ENCODE measurements at places on chromosomes 4 and X. TPM values are rescaled to one million over a fixed set of nuclear protein-coding genes. Genes with fewer than 3 reads are reported as not detected.

Gene NXF2B
- not detected for total RNA-seq

GRCh38 chrX:66638591-66639500, at the start of gene EDA2R:
EDA2R (minus strand) TSS chrX:66639078; CDS start chrX:66616020, 23,058 bp downstream.
- H3K4me1 ChIP-seq, result peaks cover 3% of the 10 kb centered on the region
- DNase-seq, result peak; percentile 87
- H3K36me3 ChIP-seq, result no peaks in the 10 kb centered on the region
- peak within 1 kb of the TSS; percentile 96 for H3K27ac ChIP-seq
- peak within 1 kb of the TSS; percentile 89 for H3K4me3 ChIP-seq
- no peaks in the 10 kb centered on the region for H3K27me3 ChIP-seq

DNA sequence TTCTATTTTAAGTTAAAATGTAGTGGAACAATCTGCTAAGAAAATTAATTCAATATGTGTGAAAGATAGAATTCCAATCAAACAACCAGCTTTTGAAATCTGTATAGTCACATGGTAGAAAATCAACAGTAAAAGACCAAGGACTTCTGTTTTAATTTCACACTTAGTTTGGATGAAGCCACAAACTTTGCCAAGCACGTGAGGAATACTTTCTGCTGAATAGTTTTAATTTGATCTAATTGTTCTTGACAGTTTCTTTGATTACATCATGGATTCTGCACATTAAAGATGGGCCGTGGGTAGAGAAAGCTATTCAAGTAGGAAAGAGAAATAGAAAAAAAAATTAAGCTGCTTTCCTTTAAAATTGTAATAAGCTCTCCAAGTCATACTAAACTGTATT, 137.9 kb upstream of the FAM241A start:
- no peaks in the 10 kb centered on the region for H3K27me3 ChIP-seq
- H3K36me3 ChIP-seq, result no peaks in the 10 kb centered on the region
- no peak for DNase-seq
- no peaks in the 10 kb centered on the region for H3K4me1 ChIP-seq

Gene MAGEA4
- not detected for total RNA-seq

Gene UGT8
- total RNA-seq, result not detected

Gene ALB
- total RNA-seq, result not detected

Gene CFAP99
- not detected for total RNA-seq

GRCh38 chr4:73883306-73883705, 14.1 kb downstream of the CXCL1 start:
- H3K27ac ChIP-seq, result no peak overlapping the region
- H3K36me3 ChIP-seq, result no peaks in the 10 kb centered on the region
- H3K4me1 ChIP-seq, result no peaks in the 10 kb centered on the region
- 0 out of 2 replicates have a peak, but pooled peaks cover 1% of the 10 kb centered on the region for H3K27me3 ChIP-seq
- H3K4me3 ChIP-seq, result no peak overlapping the region
- DNase-seq, result peak; percentile 79

Gene CCSER1
- total RNA-seq, result not detected

Gene CCDC110
- total RNA-seq, result 0.90 TPM
